Activated CD4-positive, CD25-positive, alpha-beta regulatory T cell (primary cell): ENCODE measurements at places on chromosomes 2 and 18.

- DNase-seq: no peak
Measured at GRCh38 chr2:134410831-134411231, 157.0 kb downstream of the MGAT5 start.

DNA sequence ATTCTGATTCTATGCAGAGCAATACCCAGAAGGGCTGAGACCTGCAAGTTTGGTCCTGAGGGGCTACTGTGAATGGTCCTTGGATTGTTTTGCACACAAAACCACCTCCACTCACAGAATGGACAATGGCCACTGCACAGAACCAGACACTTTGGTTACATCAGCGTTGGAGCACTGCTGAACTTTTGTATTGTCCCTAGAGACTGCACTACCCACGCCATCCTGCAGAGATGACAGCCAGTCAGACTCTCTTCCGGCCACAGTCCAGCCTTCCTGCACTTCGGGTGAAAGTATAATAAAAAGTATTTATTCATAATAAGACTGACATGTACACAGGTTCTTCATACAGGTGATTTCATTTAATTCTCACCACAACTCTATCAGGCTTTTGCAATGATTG, 35.7 kb downstream of the CELF4 start:
- DNase-seq: no peak

DNA sequence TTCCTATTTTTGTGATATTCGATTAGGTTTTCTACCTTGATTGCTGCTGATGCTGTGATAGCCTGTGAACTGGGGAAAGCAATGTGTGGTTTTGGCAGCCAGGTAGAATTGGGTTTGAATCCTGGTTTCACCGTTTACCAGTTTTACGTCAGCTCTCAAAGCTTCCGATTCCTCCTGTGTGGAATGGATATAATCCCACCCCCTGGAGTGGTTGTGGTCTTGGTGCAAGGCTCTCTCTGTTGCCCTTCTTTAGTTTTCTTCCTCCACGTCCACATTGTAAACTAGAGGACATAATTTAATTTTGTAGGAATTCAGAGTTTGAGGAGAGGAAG, 45.0 kb downstream of the PHLPP1 start:
- no peak for DNase-seq

DNA sequence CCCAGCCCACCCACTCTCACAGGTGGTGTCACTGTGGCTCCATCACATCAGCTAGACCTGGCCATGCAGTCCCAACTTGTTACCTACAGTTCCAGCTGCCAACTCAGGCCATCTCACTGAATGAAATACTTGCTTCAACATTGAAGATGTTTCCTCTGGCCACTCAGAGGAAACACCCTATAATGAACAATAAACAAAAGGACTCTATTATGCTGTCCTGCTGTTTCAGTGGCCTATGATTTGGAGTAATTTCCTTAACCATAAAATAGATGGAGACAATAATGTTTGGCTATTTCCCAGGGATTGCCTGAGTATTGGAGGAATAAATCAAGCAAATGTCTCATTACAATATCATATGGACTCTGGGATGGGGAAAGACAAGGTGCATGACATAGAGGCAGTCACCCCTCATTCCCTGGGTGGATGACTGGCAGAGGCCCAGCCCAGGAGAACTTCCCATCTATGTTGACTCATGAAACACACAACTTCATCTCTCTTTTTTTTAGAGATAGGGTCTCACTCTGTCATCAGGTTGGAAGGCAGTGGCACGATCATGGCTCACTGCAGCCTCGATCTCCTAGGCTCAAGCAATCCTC, 134.4 kb downstream of the TGIF1 start:
- no peak for DNase-seq

- DNase-seq: no peak
Measured at GRCh38 chr2:102551329-102552096, 67.8 kb upstream of the SLC9A2 start.

GRCh38 chr2:98565941-98566340, 42.4 kb downstream of the COA5 start:
- DNase-seq: no peak
